Lower lobe of right lung (tissue), 2 donors: ENCODE measurements at places on chromosomes 2 and 18. TPM values are rescaled to one million over a fixed set of nuclear protein-coding genes. Genes with fewer than 3 reads are reported as not detected.

GRCh38 chr2:150653351-150653750 lies 165.9 kb upstream of the RND3 start:
- H3K27ac ChIP-seq, result no peak overlapping the region
- DNase-seq, result no peak
- no peaks in the 10 kb centered on the region for H3K27me3 ChIP-seq
- no peaks in the 10 kb centered on the region for H3K36me3 ChIP-seq
- H3K4me1 ChIP-seq, result no peaks in the 10 kb centered on the region

GRCh38 chr2:18214936-18215335 lies 336.5 kb downstream of the KCNS3 start:
- no peaks in the 10 kb centered on the region for H3K27me3 ChIP-seq
- H3K36me3 ChIP-seq, result no peaks in the 10 kb centered on the region
- DNase-seq, result no peak
- no peak overlapping the region for H3K27ac ChIP-seq

The SH3RF3 gene
- total RNA-seq, result 5.7 TPM

GRCh38 chr18:67731851-67732250 lies 215.3 kb upstream of the DSEL start:
- H3K27ac ChIP-seq, result no peak overlapping the region
- DNase-seq, result no peak
- no peaks in the 10 kb centered on the region for H3K36me3 ChIP-seq
- H3K27me3 ChIP-seq, result no peaks in the 10 kb centered on the region
- no peak overlapping the region for H3K4me3 ChIP-seq

GRCh38 chr2:31317396-31317795 lies 83.4 kb downstream of the EHD3 start:
- H3K4me1 ChIP-seq, result peaks cover 28% of the 10 kb centered on the region
- H3K4me3 ChIP-seq, result no peak overlapping the region
- no peaks in the 10 kb centered on the region for H3K36me3 ChIP-seq
- H3K27ac ChIP-seq, result peak overlapping the region; percentile 79
- DNase-seq, result no peak
- H3K27me3 ChIP-seq, result no peaks in the 10 kb centered on the region

GRCh38 chr2:207802650-207803049 lies 32.9 kb upstream of the FZD5 start:
- no peaks in the 10 kb centered on the region for H3K4me1 ChIP-seq
- DNase-seq, result no peak
- H3K27me3 ChIP-seq, result no peaks in the 10 kb centered on the region
- H3K27ac ChIP-seq, result no peak overlapping the region
- no peaks in the 10 kb centered on the region for H3K36me3 ChIP-seq
- H3K4me3 ChIP-seq, result no peak overlapping the region

DNA sequence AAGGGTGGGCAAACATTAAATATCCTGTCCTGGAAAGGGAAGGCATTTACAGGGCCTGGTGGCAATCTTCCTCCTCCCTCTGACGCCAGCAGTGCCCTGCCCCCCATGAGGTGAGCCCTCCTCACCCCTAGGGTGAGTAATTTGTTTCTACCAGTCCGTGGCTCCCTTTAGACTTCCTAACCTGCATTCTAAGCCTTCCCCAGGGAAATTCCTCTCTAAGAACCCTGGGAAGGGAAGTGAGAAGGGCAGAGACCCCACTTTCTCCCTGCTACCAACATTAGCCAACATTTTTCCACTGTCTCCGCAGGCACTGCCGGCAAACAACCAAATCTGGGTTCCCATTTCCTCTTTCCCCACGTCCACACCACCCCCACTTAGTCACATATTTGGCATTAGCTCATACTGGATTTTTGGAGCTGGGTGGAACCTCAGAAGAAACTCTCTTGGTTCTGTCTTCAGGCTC lies 69.3 kb downstream of the NRP2 start:
- H3K27me3 ChIP-seq, result no peaks in the 10 kb centered on the region
- no peak overlapping the region for H3K4me3 ChIP-seq
- H3K27ac ChIP-seq, result no peak overlapping the region
- H3K4me1 ChIP-seq, result peaks cover 12% of the 10 kb centered on the region
- DNase-seq, result no peak
- H3K36me3 ChIP-seq, result peaks cover 55% of the 10 kb centered on the region

The VIL1 gene
- total RNA-seq, result 0.41 TPM

- no peak for DNase-seq
- no peaks in the 10 kb centered on the region for H3K4me1 ChIP-seq
- H3K27ac ChIP-seq, result no peak overlapping the region
These were observed 102.9 kb upstream of the EPB41L3 start for GRCh38 chr18:5646739-5647138.

The TBC1D8 gene
- 30.2 TPM for total RNA-seq

GRCh38 chr18:33116376-33116775 lies 324.1 kb downstream of the CCDC178 start:
- H3K27ac ChIP-seq, result no peak overlapping the region
- no peaks in the 10 kb centered on the region for H3K36me3 ChIP-seq
- H3K4me3 ChIP-seq, result no peak overlapping the region
- no peaks in the 10 kb centered on the region for H3K27me3 ChIP-seq
- H3K4me1 ChIP-seq, result no peaks in the 10 kb centered on the region
- DNase-seq, result peak; percentile 30

GRCh38 chr2:215929602-215930335 lies 83.6 kb downstream of the MREG start:
- no peaks in the 10 kb centered on the region for H3K27me3 ChIP-seq
- DNase-seq, result no peak
- H3K36me3 ChIP-seq, result no peaks in the 10 kb centered on the region
- H3K4me1 ChIP-seq, result peaks cover 10% of the 10 kb centered on the region
- peak overlapping the region; percentile 24 for H3K27ac ChIP-seq

- H3K4me3 ChIP-seq, result no peak overlapping the region
- H3K36me3 ChIP-seq, result peaks cover 21% of the 10 kb centered on the region
- H3K4me1 ChIP-seq, result no peaks in the 10 kb centered on the region
- no peaks in the 10 kb centered on the region for H3K27me3 ChIP-seq
These were observed 13.2 kb downstream of the MFSD2B start for GRCh38 chr2:24022975-24023575.

DNA sequence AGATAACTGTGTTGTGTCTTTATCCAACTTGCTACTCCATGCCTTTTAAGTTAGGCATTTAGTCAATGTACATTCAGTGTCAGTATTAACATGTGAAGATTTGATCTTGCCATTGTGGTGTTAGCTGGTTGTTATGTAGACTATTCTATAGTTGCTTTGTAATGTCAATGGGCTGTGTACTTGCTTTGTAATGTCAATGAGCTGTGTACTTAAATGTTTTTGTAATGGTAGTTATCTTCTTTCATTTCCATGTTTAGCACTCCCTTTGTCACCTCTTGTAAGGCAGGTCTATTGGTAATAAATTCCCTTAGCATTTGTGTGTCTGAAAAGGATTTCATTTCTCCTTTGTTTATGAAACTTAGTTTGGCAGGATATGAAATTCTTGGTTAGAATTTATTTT lies 53.4 kb downstream of the MC4R start:
- H3K4me3 ChIP-seq, result no peak overlapping the region
- DNase-seq, result no peak
- H3K27ac ChIP-seq, result no peak overlapping the region
- H3K36me3 ChIP-seq, result no peaks in the 10 kb centered on the region

The HRH4 gene
- total RNA-seq, result 2.0 TPM

The COX5B gene
- total RNA-seq, result 164 TPM

GRCh38 chr2:96154506-96155380 lies 9.5 kb upstream of the DUSP2 start:
- DNase-seq, result peak; percentile 25
- H3K27ac ChIP-seq, result no peak overlapping the region
- no peaks in the 10 kb centered on the region for H3K27me3 ChIP-seq
- no peaks in the 10 kb centered on the region for H3K4me1 ChIP-seq
- H3K4me3 ChIP-seq, result no peak overlapping the region
- no peaks in the 10 kb centered on the region for H3K36me3 ChIP-seq

DNA sequence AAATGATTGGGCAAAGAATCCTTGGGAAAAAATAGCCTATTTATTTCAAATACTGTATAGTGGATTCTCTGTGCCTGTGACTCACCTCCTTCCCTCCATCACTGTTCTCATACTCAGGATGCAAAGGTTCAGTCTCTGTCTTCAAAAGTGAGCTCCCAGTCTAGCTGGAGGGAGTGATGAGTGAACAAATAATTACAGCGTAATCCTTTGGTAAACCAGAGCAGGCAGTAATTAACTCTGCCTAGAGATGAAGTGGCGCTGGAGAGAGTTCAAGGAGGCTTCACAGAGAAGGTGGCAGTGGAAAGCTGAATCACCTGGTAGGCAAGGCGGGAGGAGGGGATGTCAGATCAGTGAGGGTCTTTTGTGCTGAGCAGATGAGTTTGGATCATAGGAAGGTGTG lies 6.5 kb downstream of the DGUOK start:
- H3K27me3 ChIP-seq, result no peaks in the 10 kb centered on the region
- DNase-seq, result no peak
- H3K27ac ChIP-seq, result no peak overlapping the region
- H3K4me3 ChIP-seq, result no peak overlapping the region
- peaks cover 35% of the 10 kb centered on the region for H3K4me1 ChIP-seq

The SNORC gene
- total RNA-seq, result 0.53 TPM

The UGT1A9 gene
- total RNA-seq, result not detected

GRCh38 chr18:1075322-1075721 lies 170.7 kb downstream of the ADCYAP1 start:
- DNase-seq, result no peak
- H3K4me3 ChIP-seq, result no peak overlapping the region
- no peak overlapping the region for H3K27ac ChIP-seq
- H3K36me3 ChIP-seq, result no peaks in the 10 kb centered on the region
- H3K4me1 ChIP-seq, result no peaks in the 10 kb centered on the region

DNA sequence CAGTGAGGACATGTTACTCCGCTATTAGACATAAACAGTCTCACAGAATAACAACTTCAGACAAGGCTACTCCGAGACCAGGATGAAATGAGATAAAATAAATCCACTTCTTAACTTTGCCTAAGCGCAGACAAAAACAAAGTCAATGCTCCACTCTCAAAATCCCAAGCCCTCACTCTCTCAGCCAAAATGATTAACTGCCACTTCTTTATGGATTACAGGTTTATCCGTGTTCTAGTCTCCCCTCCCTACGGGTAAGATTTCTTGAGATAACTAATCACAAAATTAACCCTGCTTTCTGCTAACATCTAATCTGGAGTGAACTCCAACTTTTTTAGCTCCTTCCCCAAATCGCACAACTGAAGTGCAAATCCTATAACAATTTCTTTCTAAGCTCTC lies 1.1 kb upstream of the CRYGC start:
- H3K27ac ChIP-seq, result no peak overlapping the region
- DNase-seq, result no peak
- no peaks in the 10 kb centered on the region for H3K27me3 ChIP-seq
- no peaks in the 10 kb centered on the region for H3K36me3 ChIP-seq

DNA sequence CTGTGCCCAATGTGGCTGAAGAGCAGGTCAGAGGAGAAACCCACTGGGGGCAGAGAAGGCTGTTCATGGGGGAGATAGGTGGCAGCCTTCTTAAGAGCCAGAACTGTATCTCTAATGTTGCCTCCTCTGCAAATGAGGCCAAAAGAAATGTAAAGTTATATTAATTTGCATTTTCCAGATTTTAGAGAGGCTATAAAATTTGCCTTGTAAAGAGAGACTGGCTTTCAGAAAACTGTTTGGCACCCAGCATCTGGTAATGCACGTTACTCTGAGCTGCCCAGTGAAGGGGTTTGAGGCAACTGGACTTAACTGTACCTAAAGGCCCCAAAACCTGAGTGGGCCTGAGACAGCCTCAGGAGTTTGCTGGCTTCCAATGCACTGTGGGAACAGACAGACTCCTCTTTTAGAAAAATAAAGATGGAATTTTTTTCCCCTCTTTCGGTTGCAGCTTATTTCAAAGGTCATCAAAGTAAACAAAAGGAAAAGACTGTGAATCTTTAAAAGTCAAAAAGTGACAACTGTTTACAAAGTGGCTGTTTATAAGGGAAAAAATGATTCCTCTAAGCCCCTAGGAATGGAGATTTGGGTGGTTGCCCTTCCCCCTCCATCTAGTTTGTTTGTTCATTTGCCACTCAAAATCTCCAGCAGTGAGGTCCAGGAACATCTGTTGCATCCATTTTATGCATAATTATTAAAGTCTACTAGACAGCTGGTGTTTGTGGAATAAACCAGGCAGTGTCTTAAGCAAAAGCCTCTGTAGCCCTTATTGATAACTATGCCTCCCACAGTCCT lies 132.2 kb upstream of the ZFP36L2 start:
- H3K27ac ChIP-seq, result no peak overlapping the region
- DNase-seq, result no peak
- no peaks in the 10 kb centered on the region for H3K36me3 ChIP-seq
- H3K4me1 ChIP-seq, result no peaks in the 10 kb centered on the region
- H3K4me3 ChIP-seq, result no peak overlapping the region

DNA sequence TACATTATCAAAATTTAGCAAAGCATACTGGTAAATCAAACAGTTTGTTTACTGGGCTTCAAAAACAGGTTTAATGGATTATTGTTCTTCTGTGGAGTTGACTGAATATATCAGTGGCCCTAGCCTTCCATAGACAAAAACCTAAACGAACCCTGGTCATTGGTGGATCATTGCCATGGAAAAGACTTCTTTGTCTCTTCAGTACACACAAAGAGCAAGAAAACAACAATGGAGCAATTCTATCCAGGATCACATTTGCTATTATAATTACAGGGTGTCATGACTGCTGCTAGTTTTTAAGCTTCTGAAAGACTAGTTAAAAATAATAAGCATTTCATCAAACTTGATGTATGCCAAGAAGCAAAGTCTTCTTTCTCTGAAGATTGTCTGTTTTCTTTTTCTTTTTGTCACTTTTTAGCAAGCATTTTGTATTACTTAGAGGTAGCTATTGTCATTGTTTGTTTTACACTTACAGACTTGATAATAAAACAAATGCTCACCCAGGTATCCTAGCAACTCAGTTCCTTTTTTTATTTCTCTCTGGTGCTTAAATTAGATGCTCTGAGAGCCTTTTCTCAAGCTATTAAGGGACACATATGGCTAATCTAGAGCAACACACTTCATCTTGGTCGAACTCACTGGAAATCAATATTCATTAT lies 1228.7 kb upstream of the DDX18 start:
- H3K36me3 ChIP-seq, result no peaks in the 10 kb centered on the region
- no peaks in the 10 kb centered on the region for H3K27me3 ChIP-seq
- DNase-seq, result no peak
- no peaks in the 10 kb centered on the region for H3K4me1 ChIP-seq

- no peaks in the 10 kb centered on the region for H3K4me1 ChIP-seq
- H3K36me3 ChIP-seq, result no peaks in the 10 kb centered on the region
- no peak overlapping the region for H3K4me3 ChIP-seq
- no peak for DNase-seq
- H3K27me3 ChIP-seq, result no peaks in the 10 kb centered on the region
These were observed 112.7 kb upstream of the SERPINE2 start for GRCh38 chr2:224151680-224152310.

- peaks cover 15% of the 10 kb centered on the region for H3K4me1 ChIP-seq
- H3K4me3 ChIP-seq, result no peak overlapping the region
- H3K36me3 ChIP-seq, result no peaks in the 10 kb centered on the region
- no peaks in the 10 kb centered on the region for H3K27me3 ChIP-seq
- H3K27ac ChIP-seq, result no peak overlapping the region
These were observed 65.8 kb upstream of the SLC35F5 start for GRCh38 chr2:113822087-113822815.

- no peaks in the 10 kb centered on the region for H3K27me3 ChIP-seq
- H3K4me3 ChIP-seq, result no peak overlapping the region
- no peak for DNase-seq
- no peaks in the 10 kb centered on the region for H3K36me3 ChIP-seq
- no peak overlapping the region for H3K27ac ChIP-seq
- no peaks in the 10 kb centered on the region for H3K4me1 ChIP-seq
These were observed 74.1 kb downstream of the SMIM21 start for GRCh38 chr18:75353357-75353756.
